ENCODE measurements at places on chromosomes 2 and 18. TPM values are rescaled to one million over a fixed set of nuclear protein-coding genes. Genes with fewer than 3 reads are reported as not detected.

- DNase-seq, result no peak
These were observed 52.7 kb upstream of the SCYGR2 start for GRCh38 chr2:227545990-227546389.

DNA sequence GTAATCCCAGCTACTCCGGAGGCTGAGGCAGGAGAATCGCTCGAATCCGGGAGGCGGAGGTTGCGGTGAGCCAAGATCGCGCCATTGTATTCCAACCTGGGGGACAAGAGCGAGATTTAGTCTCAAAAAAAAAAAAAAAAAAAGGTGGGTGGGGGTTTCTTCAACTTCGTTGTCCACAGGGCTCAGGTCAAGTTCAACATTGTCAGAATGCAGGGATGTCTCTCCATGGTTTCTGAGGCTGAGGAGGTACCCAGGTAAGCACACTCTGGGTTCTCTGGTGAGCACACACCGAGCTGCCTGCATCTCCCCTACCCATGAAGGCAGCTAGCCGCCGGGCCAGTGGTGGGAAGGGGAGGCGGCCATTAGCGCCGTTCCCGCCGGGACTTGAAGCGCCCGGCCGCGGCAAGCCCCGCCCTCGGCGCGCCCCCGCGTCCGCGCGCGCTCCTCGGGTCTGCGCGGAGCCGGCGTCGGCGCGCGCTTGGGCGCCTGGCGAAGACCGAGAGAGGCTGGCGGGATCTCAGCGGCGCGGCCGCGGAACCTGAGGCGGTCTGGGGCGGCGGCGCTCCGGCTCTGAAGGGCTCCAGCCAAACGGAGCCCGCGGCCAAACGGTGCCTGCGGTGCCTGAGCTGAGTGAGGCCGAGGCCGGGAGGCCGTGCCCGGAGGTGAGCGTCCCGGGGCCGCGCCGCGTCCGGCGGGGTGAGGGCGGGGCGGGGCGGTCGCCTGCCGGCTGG, at the start of gene UBXN2A:
TSS of gene UBXN2A (plus strand) at position 477 of the 731 bp plus-strand sequence. CDS start 17,852 bp downstream, outside the sequence.
- peak; percentile 79 for DNase-seq

- DNase-seq, result no peak
These were observed 28.8 kb downstream of the ANKRD30B start for GRCh38 chr18:14776801-14777200.

DNA sequence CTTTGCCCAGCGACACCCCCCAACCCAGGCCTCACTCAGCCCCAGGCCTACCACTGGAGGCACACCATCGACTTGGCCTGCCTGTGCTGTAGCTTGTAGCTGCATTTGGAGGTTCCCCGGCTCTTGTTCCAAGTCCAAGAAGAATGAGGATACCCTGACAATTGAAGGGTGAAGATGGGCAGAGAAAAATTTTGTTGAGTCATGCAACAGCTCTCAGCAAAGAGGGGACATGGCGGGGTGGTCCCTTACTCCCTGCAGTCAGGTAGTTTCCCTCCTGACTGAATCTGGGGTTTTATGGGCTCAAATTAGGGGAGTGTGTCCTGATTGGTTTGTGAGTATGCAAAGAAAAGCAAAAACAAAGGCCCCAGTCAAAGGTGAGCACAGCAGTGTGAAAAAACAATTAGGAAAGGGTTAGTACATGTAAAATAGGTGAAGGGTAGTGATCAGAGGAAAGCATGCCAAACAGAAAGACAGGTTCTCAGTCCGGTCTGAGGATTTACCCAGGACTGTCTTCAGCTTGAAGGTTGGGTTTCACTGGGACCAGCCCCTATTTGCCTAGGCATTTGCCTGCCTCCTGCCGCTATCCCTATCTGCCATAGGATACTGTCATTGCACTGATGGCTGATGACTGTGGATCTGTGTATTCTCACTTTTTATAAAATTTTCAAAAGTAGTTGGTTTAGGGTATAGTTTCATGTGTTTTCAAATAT, 316.4 kb upstream of the RND3 start:
- no peak for DNase-seq

GRCh38 chr2:138421315-138421970, 80.1 kb upstream of the SPOPL start:
- peak; percentile 49 for DNase-seq

- DNase-seq, result peak; percentile 99
These were observed 102.3 kb upstream of the SMAD7 start for GRCh38 chr18:49052891-49053644.

PLB1 gene
- 1.8 TPM for total RNA-seq

- DNase-seq, result peak; percentile 93
These were observed 62.6 kb downstream of the NFATC1 start for GRCh38 chr18:79458131-79458838.

GRCh38 chr2:165634855-165635254, 159.2 kb downstream of the GALNT3 start:
- peak; percentile 43 for DNase-seq

DNA sequence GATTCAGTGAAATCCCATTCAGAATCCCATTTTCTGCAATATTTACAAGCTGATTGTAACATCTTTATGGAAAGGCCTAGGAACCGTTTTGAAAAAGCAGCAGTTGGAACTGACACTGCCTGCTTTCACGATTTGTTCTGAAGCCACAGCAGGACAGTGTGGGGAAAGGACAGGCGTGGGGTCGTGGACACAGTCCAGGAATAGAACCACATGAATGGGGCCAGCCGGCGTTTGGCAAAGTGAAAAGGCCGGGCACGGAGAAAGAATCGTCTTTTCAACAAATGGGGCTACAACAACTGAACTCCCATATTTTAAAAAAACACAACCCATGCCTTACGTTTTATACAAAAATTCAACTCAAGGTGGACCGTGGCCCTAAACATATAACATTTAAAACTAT, 69.8 kb downstream of the SLC66A2 start:
- no peak for DNase-seq

PRADC1 gene
- 11.7 TPM for total RNA-seq

MRO gene
- under 0.01 TPM for total RNA-seq

CGREF1 gene
- total RNA-seq, result 10.0 TPM

DNA sequence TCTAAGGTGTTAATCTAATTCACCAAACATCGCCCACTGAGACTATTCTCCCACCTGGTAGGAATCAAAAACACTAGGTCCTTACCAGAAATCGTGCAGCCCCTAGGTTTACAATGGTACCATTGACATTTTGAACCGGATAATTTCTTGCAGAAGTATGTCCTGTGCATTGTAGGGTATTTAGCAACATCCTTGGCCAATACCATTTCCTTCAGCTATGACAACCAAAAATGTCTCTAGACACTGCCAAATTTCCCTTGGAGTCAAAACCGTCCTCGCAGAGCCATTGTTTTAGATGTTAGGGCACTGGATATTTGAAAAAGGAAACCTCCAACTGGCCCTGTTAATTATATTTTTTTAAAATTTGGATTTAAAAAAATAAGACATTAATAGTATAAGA, 3.8 kb downstream of the VPS54 start:
- DNase-seq, result no peak

GRCh38 chr18:44036501-44036900, 644.2 kb upstream of the SETBP1 start:
- peak; percentile 5 for DNase-seq

- peak; percentile 23 for DNase-seq
These were observed 510.9 kb downstream of the PARD3B start for GRCh38 chr2:205056151-205056561.

UPP2 gene
- total RNA-seq, result not detected

- no peak for DNase-seq
These were observed 968 bp upstream of the RALBP1 start for GRCh38 chr18:9474108-9474982.

DNA sequence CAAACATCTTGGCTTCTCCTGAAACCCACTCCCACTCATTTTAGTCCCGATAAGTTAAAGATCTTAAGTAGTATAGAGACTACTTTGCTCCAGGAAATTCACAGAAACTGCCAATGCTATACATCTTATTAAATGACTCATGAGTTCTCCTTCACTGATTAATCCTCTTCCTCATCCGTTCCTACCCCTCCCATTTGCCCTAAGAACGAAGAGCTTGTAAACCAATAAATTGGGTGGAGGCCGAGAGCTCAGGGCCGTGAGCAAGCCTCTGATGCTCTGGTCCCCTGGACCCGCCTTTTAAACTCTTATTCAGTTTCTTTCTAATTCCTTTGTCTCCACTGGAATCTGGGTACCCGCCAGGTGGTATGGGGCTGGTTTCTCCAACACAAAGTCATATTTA, 68.6 kb downstream of the METTL8 start:
- DNase-seq, result no peak

- no peak for DNase-seq
These were observed 213.2 kb downstream of the ANAPC1 start for GRCh38 chr2:111670776-111671175.

DNA sequence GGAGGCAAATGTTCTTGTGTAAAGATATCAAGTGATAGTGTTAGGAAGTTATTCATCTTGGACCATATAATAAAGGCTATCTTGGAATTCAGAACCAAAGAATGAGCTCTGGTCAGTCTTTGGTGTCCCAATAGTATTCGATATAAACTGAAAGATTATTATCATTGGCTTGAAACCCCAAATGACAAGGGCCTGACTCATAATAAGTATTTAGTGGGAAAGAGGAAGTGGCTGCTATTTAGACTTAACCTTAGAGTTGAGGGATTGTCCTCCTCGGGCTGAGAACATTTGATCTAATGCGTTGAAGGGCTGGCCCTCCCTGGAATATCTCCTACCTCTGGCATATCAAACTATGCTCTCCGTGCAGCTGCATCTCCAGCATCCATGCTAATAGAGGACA, 67.5 kb downstream of the CDH20 start:
- DNase-seq, result peak; percentile 72

DNA sequence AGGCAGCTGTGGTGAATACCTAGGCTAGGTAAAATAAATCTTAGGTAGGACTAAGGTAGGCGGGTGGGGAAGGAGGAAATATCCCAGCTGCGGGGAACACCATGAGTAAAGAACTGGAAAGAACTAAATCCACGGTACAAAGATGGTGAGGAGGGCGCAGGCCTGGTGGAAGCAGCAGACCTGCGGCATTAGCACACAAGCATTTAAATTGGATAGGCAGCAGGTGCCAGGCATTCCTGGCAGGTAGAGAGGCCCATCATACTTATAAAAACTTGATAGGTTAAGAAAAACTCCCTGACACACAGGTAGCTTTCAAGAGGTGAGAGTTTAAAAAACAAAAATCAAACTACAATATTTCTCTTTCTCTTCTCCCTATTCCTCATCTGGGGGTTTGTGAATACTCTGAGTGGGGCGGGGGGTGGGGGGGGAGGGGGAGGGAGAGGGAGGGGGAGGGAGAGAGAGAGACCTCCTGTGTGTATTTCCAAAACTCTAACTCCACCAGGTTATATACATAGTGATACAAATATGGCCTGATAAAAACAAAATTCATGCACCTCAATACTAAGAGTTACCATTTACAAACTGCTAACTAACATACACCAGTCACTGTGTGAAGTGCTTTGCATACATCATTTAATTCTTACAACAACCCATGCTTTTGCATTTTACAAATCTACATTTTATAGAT, 13.5 kb downstream of the AAK1 start:
- DNase-seq, result no peak

DLGAP1 gene
- total RNA-seq, result 0.51 TPM

DNA sequence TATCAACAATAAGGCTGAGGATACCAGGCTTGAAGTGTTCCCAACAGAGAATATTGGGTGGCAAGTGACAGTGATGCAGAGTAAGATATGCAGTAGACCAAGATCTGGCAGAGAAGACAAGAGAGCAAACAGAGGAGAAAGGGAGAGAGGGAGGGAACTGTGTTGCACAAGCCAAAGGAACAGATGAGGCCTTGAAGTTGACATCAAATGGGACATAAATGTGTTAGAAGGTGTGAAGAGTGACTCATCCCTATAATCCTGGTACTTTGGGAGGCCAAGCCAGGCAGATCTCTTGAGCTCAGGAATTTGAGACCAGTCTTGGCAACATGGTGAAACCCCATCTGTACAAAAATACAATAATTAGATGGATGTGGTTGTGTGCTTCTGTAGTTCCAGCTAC, 342.9 kb downstream of the PARD3B start:
- no peak for DNase-seq

DNA sequence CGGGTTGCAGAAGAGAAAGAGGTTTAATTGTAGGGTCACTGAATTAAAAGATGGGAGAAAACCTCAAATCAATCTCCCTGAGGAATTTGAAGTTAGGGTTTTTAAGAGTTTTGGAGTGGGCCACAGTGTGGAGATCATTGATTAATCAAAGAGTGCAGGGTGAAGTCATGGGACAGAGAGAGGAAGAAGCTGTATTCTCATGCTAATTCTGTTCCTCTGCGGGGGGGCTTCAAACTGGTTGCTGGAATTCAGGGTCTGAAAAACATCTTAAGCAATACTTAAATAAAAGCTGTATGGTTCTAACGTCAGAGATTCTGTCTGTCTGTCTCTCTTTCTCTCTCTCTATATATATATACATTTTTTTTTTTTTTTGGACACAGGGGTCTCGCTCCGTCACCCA, 169.8 kb upstream of the SPATS2L start:
- no peak for DNase-seq

DNA sequence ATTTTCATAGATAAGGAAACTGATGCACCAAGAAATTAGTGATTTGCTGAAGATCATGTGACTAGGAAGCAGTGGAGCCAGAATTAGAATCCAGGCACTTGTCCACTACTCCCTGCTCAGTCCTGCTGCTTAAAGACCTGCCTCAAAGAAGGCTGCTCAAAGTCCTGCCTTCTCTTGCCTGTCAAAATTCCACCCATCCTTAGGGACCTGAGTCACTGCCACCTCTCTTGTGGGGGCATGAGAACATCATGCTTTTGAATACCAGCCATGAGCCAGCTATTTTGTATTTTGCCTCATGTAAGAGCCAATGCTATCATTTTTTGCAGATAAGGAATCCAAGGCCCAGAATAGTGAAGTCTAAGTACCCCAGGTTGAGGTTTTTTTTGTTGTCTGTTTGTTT, 47.1 kb downstream of the DDX1 start:
- DNase-seq, result peak; percentile 14

GRCh38 chr18:64993695-64994094, 757.1 kb upstream of the CDH7 start:
- DNase-seq, result no peak

DYNAP gene
- total RNA-seq, result not detected

DNA sequence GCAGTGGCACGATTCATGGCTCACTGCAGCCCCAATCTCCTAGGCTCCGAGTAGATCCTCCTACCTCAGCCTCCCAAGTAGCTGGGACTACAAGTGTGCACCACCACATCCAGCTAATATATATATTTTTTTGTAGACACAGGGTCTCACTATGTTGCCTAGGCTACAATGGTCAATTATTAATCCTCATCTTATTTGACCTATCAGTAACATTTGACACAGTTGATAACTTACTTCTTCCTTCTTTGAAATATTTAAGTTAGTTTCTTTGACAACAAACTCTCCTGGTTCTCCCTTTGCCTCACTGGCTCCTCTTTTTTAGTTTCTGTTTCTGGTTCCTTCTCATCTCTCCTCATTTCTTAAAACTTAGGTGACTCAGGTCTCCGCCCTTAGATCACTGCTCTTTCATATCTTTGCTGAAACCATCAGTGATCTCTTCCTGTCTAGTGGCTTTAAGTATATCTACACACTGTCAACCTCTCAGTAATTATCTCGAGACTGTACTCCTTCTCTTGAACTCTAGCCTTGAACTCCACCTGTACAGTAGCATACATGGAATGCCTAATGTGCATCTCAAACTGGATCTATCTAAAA, 11.5 kb downstream of the PGAP1 start:
- no peak for DNase-seq

GRCh38 chr18:23181547-23181946, 46.3 kb downstream of the CABLES1 start:
- DNase-seq, result no peak

Data from fibroblast of lung (primary cell).